ENCODE measurements at places on chromosomes 13 and 19.

DNA sequence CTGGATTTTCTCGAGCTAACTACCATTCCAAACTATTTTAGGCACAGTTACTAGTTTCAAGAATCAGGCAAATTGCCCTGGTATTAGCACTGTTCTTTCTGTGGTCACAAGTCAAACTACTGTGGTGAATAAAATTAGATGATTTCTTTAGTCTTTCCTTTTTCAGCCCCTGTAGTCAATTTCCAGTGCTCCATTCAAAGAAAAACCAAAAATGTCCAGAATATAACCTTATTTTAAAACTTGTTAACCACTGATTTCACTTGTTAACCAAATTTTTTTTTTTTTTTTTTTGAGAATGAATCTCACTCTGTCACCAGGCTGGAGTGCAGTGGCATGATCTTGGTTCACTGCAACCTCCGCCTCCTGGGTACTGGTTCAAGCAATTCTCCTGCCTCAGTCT lies 50.6 kb upstream of the USPL1 start:
- DNase-seq = no peak

DNA sequence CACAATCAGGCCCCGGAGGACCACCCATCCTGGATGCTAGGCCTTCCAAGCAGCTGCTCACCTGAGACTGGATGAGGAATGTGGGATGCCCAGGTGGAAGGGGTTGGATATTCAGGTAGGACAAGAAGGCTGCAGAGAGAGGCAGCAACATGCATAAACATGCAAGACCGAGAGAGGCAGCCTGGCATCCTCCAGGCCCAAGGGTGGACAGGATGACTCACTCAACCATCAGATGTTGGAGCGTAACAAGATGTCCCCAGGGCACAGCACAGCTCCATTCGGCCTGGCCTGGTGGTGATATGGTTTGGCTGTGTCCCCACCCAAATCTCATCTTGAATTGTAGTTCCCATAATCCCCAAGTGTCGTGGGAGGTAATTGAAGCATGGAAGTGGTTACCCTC lies 10.0 kb upstream of the CABP5 start:
- DNase-seq = no peak

DNA sequence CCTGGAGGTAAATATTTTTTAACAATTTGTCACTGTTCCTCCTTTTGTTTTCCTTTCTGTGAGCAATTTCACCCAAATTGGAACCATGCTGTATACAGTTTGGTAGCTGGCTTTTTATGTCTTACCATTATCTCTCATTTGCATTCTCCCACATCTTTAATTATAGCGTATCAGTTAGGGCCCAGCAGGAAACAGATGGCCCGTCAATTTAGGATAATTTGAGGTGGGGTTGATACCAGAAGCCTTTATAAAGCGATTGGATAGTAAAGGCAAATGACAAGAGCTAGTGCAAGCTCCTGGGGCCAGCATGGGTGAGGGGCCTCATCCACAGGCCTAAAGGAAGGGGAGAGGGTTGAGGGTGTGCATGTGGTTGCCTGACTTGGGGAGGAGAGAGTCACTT lies 3.8 kb upstream of the IFNL4 start:
- DNase-seq = no peak

- no peak for DNase-seq
Observed at GRCh38 chr19:38317104-38317612, 1.4 kb upstream of the YIF1B start.

DNA sequence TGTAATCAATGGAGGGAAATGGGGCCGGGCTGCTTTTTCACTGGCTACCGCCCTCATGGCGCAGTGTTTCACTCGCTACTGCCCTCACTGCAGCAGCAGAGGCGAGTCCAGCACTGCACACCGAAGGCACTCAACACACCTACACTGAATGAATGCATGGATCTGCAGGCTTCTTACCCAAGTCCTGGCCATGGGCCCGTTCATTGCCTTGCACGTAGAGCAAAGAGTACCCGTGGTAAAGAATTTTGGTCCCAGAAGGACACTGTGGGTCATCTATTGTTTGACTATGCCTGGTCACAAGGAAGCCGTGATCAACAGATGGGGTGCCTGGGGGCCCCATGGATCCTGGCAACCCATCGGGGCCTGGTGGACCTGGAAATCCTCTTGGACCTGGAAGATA lies 144.9 kb downstream of the COL4A1 start:
- DNase-seq = no peak

DNA sequence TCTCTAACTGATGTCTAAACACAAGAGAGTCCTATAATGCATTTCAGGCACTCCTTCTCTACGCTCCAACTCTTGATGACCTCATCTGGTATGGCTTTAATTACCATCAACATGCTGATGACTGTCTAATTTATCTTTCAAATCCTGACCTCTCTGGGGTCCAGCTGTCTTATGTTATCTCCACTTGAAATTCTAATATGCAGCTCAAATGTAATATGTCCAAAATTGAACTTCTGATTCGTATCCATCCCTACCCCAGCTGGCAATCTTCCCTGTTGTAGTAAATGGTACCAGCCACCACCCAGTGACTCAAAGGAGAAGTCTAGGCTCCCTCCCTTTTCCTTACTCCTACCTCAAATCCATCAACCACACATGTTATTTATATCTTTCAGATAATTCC lies 288.0 kb upstream of the SLC10A2 start:
- no peak for DNase-seq

DNA sequence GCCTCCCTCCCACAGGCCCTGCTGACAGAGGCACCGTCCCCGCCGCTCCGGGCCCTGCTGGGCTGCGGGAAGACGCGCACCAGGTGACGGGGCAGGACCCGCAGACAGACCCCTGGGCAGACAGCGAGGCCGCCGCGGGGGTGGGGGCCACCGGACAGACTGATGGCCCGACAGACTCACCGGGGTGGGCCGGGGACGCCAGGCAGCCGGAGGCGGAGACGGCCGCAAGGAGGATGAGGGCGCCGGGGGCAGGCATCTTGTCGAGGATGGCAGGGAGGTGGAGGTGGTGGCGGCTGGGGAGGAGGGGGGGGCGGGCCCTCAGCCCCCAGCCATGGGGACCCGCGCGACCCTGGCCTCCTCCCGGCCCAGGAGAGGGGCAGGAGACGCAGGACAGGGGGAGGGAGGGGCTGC lies 309 bp downstream of the LMTK3 start:
- DNase-seq = peak; percentile 34

DNA sequence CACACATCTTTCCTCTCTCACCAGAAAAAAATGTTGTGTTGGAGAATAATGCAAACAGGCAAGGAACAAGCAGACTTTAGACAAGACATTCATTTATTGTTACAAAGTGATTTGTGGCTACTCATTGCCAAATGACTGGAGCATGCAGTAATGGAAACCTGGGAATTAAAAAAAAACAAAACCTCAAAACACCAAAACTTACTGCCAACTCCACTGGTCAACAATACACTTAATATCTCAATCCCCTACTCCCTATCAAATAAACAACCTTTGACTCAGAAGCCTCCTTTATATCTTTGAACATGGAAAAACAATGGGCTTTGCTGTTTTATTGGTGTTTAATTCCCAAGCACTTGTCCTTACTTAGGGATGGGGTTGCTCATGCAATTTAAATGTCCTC lies 112.8 kb downstream of the POSTN start:
- DNase-seq = no peak

- DNase-seq = peak; percentile 80
Observed at GRCh38 chr19:14048443-14049153, 13.3 kb downstream of the PALM3 start.

DNA sequence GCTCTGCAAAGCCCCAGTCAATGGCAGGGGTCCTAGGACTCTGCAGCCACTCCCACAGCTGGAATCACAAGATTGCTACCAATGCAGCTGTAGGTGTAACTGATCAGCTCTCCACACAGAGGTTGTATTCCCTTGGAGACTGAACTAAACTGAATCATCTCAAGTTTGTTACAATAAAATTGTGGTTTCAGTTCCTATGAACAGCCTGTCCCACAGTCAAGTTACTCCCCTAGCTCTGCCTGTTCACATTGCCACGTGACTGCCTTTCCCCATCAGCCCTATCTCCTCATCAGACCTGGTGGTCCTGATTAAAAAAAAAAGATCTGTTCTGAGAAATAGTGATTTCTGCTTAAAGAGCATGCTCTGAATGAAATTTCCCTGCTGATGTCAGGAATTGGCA lies 287.9 kb upstream of the NBEA start:
- DNase-seq = no peak

DNA sequence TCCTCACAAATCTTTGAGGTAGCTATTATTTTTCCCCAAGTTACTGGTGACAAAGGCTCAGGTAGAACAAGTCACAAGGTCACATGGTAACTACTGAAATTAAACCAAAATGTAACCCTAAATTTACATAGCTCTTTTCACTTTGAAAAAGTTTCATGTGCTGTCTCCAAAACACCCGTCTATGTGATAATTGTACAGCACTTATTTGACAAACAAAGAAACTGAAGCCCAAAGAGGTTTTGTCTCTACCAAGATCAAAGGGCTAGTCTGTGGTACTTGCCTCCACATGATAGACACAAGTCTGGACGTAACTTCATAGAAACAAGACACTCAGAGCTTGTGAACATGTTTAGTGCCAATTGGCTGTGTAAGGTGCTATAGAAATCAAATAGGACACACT lies 108.3 kb downstream of the SACS start:
- DNase-seq = no peak

GRCh38 chr19:35051796-35052195 lies 10.3 kb downstream of the HPN start:
- DNase-seq = no peak

Data from GM13976 (cell line).